ENCODE measurements at places on chromosomes 1 and 21.

DNA sequence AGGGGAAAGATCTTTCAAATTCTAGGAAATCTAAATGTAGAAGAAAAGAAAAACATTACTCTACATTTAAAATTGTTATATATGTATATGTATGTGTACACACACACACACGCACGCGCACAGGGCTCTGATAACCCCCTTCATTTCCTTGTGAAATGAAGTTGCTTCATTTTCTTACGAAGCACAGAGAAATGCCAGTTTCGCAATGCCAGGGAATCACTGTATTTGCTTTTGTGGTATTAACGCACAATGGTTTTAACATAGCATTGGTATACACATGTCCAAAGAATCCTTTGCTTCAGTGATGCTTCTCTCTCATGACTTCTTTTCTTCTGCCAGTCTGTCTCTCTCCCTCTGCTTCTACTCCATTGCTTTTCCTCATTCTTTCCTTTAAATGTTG, 8.4 kb upstream of the DDAH1 start:
- DNase-seq: peak; percentile 81

GRCh38 chr1:110605901-110606656, at the start of gene KCNA2:
KCNA2 (minus strand) TSS chr1:110606358; CDS start chr1:110604782, 1,576 bp downstream.
- no peak for DNase-seq

GRCh38 chr1:184513421-184513820, 126.6 kb downstream of the C1orf21 start:
- no peak for DNase-seq

DNA sequence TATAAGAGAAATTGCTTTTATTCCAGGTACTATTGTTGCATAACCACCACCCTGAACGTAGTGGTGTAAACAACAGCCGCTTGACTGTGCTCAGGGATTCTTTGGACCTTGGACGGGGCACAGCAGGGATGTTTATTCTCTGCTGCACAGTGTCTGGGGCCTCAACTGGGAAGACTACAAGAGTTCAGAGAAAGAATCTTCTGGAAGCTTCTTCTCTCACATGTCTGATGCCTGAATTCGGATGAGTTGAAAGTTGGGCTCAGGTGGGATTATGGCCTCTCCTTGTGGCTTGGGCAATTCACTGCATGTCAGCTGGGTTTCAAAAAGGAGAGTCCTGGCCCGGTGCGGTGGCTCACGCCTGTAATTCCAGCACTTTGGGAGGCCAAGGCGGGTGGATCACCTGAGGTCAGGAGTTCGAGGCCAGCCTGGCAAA, 19.0 kb upstream of the SSBP3 start:
- DNase-seq: no peak

- DNase-seq: no peak
Measured at GRCh38 chr1:192303029-192303428, 13.8 kb upstream of the RGS21 start.

- DNase-seq: no peak
Measured at GRCh38 chr1:2060072-2060471, 9.9 kb downstream of the PRKCZ start.

GRCh38 chr21:16742131-16742641, 770.7 kb upstream of the CXADR start:
- no peak for DNase-seq

DNA sequence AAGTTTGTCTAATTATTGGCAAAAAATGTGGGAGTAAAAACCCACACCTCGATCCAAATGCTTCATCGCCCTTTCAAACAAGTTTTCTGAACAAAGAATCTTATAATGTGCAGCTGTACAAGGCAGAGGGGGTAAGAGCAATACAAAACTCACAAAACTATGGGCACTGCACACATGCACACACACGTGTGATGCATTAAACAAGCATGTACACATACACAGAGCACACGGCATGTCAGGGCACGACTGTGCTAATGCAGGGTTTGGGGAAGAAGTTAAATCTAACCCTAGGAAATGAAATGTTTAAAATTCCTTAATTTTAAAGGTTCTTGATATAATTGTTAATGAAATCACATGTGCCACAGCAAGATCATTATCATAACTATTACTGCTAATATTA, 264.0 kb downstream of the SEC16B start:
- DNase-seq: no peak

DNA sequence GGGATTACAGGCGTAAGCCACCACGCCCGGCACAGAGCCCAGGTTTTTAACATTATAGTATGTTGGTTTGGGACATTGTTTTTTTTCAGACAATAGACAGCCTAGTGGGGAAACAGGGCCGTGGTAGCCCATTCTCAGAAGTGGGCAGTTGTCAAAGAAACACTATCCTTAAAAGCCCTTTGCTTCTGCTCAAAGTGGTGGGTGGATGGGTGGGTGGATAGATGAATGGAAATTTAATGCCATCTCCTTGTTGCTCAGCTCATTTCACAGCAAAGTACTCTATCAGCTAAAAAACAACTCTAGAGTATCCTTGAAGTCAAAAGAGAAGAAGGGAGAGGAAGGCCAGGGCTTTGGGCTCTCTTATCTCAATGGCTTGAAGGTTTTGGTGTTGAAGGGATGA, 137.8 kb downstream of the RRAGC start:
- no peak for DNase-seq

- no peak for DNase-seq
Measured at GRCh38 chr1:10643607-10644306, 152.7 kb downstream of the CASZ1 start.

GRCh38 chr1:37691497-37692077, 729 bp upstream of the CDCA8 start:
- DNase-seq: peak; percentile 69

DNA sequence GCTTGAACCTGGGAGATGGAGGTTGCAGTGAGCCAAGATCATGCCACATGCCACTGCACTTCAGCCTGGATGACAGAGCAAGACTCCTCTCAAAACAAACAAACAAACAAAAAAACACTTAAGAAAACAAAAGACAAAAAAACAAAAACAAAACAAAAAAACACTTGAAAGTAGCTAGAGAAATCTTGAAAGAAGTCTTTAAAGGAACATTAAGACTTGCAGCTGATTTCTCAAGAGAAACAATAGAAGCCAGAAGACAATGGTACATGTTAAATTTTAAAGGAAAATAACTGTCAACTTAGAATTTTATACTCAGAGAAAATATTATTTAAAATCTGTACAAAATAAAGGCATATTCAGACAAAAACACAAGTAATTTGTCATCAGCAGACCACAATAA, 71.3 kb downstream of the HLX start:
- peak; percentile 19 for DNase-seq

- DNase-seq: no peak
Measured at GRCh38 chr1:153260585-153261280, 1.2 kb downstream of the LORICRIN start.

- no peak for DNase-seq
Measured at GRCh38 chr1:47699492-47700235, 261.8 kb downstream of the FOXD2 start.

GRCh38 chr1:245671966-245672767, 517.4 kb downstream of the KIF26B start:
- no peak for DNase-seq

- no peak for DNase-seq
Measured at GRCh38 chr1:235844776-235845175, 21.9 kb downstream of the LYST start.

GRCh38 chr1:236103646-236104218, 38.6 kb upstream of the GPR137B start:
- DNase-seq: peak; percentile 44

GRCh38 chr1:235910357-235911299, 43.9 kb upstream of the LYST start:
- DNase-seq: peak; percentile 97

DNA sequence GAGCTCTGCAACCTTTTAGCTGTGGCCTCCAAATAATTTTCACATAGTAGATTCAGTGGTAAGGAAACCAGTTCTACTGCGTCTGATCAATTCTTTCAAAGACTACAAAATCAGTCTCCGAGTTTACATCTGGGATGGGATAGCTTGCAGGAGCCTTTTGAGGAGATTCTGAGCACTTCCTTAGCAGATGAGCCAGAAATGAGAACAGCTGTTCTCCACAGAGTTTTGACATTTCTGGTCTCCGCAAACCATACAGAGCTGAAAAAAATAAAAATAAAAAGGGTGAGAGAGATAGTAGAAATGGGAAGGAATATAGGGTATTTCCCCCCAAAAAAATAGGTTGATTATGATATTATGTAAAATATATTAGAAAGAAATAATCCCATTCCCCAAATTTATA, 119.3 kb downstream of the LYPLAL1 start:
- no peak for DNase-seq

- peak; percentile 42 for DNase-seq
Measured at GRCh38 chr1:212630158-212630900, 21.8 kb downstream of the ATF3 start.

GRCh38 chr1:242605521-242605920, 81.0 kb upstream of the PLD5 start:
- no peak for DNase-seq

GRCh38 chr1:34744851-34745250, 10.0 kb upstream of the GJB5 start:
- no peak for DNase-seq

GRCh38 chr1:8016210-8016894, 9.8 kb downstream of the ERRFI1 start:
- no peak for DNase-seq

DNA sequence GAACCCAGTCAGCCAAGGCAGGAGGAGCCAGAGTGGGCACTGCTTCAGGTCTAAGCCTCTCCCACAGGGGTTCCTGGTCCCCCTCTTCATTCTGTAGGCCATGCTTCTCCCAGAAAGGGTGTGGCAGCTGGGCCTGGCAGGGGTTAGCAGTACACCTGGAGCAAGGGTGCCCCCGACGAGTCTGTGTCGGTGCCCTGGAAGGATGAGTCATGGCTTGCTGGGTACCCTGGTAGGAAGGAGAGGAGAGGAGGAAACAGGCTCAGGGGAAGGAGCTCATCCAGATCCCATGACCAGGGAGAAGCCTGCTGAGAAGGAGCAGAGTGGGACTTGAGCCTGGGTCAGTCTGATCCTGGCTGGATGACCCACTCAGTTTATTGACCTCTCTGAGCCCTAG, 10.3 kb downstream of the KDF1 start:
- DNase-seq: no peak

GRCh38 chr1:215895893-215896292, 328.8 kb downstream of the KCTD3 start:
- DNase-seq: no peak

DNA sequence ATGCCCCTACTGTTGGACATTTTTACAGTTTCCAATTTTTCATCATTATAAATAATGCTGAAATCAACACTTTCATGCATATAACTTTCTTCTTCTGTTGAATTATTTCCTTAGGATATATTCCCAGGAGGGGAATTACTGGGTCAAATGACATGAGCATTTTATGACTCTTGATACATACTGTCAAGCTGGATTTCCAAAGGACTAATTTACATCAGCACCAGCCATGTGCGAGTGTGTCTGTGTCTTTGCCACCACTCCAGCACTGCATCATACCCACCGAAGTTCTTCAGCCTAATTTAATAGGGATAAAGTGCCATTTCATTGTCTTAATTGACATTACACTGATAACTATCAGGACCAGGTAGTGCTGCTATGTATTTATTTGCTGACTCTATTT, 146.7 kb downstream of the CSMD2 start:
- no peak for DNase-seq

- peak; percentile 43 for DNase-seq
Measured at GRCh38 chr21:31132574-31133242, 94.4 kb upstream of the KRTAP19-8 start.

- peak; percentile 87 for DNase-seq
Measured at GRCh38 chr1:25700144-25700523, 83.5 kb downstream of the MAN1C1 start.

GRCh38 chr1:63601463-63601862, 8.3 kb downstream of the PGM1 start:
- no peak for DNase-seq

GRCh38 chr1:23682946-23683345, 8.7 kb upstream of the RPL11 start:
- DNase-seq: no peak

- DNase-seq: peak; percentile 98
Measured at GRCh38 chr1:91757763-91758460, 128.0 kb downstream of the TGFBR3 start.

GRCh38 chr1:156815307-156815826, 1.3 kb downstream of the SH2D2A start:
- peak; percentile 75 for DNase-seq

Data from AG10803 (cell line).